SK-N-SH (cell line): ENCODE measurements at places on chromosomes 1 and 21.

- DNase-seq, result no peak
Measured at GRCh38 chr1:95003433-95003738, 69.4 kb downstream of the ALG14 start.

DNA sequence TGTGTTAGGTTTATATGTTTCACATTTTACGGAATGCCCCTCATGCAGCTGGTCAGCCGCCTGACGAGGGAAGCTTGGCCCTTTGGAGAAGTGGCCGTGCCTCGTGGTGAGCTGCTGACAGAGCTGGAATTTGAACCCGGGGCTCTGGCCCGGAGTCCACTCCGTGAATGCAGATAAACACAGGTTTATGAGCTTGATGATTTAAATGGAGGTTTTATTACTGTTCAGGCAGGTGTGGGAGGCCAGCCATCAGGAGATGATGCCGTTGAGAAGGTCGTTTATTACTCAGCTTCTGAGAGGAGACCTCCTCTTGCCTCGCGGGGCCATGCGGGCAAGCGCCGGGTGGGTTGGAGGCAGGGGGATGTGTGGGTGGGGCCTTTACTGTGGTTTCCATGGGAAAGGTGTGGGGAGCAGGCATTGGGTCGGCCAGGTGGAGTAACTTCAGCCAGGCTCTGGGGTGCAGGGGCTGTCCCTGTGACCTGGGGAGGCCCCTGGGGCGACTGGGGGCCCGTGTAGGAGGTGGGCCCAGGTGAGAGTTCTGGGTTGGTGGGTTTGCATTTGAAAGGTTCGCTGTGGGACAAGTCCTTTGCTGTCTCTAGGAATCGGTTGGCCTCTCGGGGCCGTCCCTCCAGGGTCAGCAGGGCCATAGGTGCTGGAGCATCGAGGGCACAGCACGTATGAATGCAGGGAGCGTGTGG is 22.0 kb downstream of the PRKCZ start:
- DNase-seq, result no peak

DNA sequence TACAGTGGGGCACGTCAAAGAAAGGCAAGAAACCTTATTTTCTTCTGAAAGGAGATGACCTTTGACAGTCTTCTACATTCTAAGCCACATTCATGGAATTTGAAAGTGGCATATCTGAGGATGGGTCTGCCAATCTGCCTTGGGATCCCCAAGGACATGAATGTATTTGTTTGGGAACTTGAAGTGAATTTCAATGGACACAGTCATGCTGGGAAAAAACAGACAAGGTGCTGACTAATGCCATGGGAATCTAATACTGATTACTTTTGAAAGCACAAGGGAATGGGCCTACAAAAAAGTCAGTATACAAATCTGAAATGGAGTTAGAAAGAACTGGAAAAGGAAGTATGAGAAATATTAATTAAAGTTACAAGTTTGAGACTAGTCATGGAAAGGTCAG is 128.8 kb downstream of the KCNJ6 start:
- DNase-seq, result no peak

- DNase-seq, result no peak
Measured at GRCh38 chr21:41725421-41726031, 41.3 kb downstream of the RIPK4 start.

DNA sequence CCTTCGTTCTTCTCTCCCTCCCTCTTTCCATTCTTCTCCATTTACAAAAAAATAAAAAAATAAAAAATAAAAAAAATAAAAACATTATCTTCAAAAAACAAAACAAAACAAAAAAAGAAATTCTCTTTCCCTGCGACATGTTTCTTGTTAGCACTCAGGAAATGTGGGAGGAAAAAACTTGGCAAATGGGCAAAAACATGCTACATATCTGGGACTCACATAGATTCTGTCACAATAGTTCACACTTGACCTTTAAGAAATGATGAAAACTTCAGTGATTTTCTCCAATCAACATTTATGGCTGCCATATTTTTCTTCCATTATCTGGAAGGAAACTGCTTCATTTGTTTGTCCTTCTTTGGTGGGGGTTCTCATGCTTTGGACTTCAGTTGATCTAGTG is 109.3 kb downstream of the PRKAB2 start:
- no peak for DNase-seq

- DNase-seq, result no peak
Measured at GRCh38 chr21:21019681-21020080, 21.5 kb downstream of the NCAM2 start.

GRCh38 chr1:22737374-22738068 is 26.9 kb downstream of the EPHB2 start:
- DNase-seq, result no peak

- no peak for DNase-seq
Measured at GRCh38 chr1:77990629-77991204, 11.8 kb upstream of the FUBP1 start.

- peak; percentile 26 for DNase-seq
Measured at GRCh38 chr1:50750021-50750619, 209.9 kb downstream of the FAF1 start.

DNA sequence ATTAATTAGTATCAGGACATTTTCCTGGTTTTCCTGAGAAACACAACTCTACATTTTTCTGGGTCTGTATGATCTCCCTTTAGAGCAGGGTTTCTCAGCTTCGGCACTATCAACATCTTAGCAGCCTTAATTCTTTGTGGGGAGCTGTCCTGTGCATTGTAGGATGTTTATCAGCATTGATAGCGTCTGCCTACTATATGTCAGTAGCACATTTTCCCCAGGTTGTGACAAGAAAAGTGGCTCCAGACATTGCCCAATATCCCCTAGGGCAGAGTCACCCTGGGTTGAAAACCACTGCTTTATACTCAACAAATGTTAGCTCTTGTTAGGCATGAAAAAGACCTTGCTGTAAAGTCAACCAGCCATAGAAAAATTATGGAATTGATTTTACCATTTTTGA is 195.1 kb upstream of the FMN2 start:
- DNase-seq, result peak; percentile 37

DNA sequence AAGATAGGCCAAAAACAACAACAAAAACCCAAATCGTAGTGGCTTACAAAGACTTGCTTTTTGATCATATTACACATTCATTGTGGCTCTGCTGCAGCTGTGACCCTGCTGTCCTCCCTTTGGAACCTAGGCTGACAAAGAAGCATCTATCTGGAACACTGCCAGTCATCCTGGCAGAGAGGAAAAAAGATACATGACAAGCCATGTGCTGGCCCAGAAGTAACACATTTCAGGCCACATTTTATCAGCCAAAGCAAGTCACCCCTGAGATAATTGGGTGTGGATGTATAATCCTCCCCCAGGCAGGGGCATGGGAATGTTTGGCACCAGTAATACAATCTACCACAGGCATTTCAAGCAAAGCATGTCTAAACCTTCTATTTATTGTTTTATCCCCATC is 37.2 kb upstream of the AGO1 start:
- peak; percentile 39 for DNase-seq

GRCh38 chr1:30984165-30984889 is 75.8 kb upstream of the SDC3 start:
- DNase-seq, result no peak

DNA sequence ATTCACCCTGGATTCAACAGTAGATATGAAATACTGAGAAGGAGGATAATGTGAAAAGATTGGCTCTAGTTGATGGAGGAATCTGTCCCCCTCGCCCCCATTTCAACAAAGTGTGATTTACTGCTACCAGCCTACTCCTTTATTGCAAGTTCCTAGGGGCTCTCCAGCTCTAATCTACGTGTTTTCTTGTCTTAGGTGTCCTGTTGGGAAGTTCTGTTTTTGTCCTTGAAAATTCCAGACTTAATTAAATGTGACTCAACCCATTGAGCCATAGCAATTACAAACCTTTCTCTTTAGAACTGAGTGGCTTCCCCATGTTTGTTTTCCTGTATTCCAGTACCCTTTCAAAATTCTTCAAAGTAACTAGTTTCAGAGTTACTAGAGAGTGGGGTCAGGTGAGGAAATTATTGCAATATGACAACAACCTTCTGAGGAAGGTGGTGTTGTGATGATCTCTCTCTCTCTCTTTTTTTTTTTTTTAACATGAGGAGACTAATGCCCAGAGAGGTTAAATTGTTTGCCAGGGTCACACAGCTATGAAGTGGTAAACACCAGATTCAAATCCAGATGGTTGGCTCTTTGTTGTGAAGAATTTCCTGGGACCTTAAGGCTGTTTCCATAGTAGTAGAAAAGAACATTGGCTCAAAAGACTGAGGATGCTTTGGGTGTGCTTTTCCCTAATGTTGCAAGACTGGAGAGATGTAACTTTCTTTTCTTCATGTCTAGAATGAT is 3.5 kb downstream of the RGL1 start:
- no peak for DNase-seq

DNA sequence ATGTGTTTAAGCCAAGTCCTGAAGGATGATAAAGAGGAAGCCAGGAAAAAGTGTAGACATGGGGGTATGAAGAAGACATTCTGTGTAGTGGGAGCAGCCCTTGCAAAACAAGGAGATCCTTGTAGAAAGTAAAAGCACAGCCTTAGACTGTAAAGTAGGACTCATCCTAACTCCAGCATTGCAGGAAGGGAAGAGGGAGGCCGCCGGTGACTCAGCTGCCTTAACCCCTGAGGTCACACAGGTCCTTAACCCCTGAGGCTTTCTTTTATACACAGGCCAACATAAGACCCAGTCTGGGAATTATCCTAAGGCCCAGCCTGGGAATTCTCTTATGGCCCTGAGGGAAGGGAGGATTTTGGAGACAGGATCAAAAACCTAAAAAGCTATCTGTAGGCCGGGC is 18.0 kb downstream of the PGM1 start:
- no peak for DNase-seq

DNA sequence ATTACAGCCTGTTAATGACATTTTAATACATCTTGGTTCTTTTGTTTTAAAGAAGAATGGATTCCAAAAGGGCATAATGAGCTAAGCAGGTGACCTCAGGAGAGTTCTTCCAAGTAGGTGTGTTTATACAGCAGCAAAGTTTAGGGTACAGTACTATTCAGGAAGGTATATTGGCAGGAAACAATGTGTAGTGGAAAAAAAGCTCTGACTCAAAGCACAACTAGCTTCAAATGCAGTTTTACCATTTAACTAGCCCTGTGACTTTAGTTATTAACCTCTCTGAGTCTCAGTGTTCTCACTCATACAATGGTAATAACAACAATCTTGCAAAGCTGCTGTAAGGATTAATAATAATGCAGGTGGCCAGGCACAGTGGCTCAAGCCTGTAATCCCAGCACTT is 29.9 kb downstream of the FAF1 start:
- no peak for DNase-seq

GRCh38 chr1:17986156-17986555 is 121.4 kb upstream of the IGSF21 start:
- DNase-seq, result no peak

- peak; percentile 51 for DNase-seq
Measured at GRCh38 chr1:235972311-235972689, 92.6 kb downstream of the NID1 start.

GRCh38 chr1:34759503-34760357 is at the start of gene GJB4:
TSS of gene GJB4 (plus strand) at chr1:34759740. CDS start at chr1:34761255, 1,515 bp downstream.
- DNase-seq, result no peak

- DNase-seq, result no peak
Measured at GRCh38 chr1:83763361-83764095, 235.4 kb downstream of the TTLL7 start.

DNA sequence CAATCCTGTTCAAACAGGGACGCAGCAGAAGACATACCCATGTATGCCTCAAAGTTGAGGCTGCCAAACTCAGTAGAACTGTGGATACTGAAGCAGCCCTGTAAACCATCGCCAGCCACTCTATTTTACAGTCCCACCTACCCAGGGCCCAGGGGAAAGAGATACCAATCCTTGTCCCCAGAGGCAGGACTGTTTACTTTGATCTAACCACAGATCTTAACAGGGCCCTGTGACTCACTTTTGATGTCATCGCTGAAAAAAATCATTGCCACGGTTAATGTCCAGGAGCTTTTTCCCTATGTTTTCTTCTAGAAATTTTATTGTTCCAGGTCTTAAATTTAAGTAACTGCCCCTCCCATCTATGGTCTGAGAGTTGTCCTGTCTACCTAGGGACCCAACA is 538.4 kb upstream of the NCAM2 start:
- DNase-seq, result no peak

GRCh38 chr1:111833334-111833733 is 77.6 kb downstream of the DDX20 start:
- DNase-seq, result no peak

- no peak for DNase-seq
Measured at GRCh38 chr1:66778266-66778665, 22.8 kb downstream of the INSL5 start.

DNA sequence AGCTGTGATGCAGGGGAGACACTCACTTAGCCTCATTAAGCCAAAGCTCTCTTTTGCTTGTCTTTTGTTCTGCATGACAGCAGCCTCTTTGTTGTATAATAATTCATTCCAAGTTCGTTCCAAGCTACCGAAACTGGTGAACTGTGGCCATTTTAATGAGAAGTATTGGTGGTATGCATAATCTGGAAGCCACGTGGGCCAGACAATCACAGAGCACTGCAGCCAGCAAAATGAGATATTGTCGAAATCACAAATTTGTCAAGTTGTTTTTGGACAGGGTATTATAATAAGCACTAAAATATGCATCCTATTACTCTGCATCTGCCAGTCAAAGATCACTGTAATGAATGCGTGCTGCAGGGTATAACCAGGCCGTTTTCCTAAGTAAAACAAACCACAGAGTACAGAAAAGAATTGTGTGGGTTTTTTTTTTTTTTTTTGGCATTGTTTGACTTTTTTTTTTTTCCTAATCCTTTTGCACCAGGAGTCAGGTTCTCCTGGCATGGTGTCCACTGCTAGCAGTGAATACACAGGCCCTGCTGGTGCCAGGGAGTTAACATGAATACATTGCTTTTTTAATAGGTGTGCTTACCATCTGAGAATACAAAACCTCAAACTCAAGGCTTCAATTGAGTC is 423.9 kb downstream of the PTBP2 start:
- no peak for DNase-seq

DNA sequence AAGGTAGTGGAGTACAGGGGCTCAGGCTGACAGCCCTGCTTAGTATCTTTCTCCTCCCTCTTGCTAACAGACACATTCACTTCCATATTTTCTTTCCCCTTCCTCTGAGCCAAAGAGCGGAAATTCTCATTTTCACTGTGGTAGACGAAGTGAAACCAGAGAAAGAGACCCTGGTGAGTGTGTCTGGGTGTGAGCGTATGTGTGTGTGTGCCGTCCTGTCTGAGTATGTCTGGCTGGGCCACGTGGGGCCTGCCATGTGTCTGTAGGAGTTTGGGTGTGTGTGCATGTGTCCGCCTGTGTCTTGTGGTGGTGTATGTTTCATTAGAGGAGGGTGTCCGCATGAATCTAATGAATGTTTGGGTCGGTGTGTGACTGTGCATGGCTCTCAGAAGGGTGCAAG is 1.7 kb downstream of the COL8A2 start:
- no peak for DNase-seq

- no peak for DNase-seq
Measured at GRCh38 chr1:99123936-99124335, 119.3 kb upstream of the PLPPR5 start.

DNA sequence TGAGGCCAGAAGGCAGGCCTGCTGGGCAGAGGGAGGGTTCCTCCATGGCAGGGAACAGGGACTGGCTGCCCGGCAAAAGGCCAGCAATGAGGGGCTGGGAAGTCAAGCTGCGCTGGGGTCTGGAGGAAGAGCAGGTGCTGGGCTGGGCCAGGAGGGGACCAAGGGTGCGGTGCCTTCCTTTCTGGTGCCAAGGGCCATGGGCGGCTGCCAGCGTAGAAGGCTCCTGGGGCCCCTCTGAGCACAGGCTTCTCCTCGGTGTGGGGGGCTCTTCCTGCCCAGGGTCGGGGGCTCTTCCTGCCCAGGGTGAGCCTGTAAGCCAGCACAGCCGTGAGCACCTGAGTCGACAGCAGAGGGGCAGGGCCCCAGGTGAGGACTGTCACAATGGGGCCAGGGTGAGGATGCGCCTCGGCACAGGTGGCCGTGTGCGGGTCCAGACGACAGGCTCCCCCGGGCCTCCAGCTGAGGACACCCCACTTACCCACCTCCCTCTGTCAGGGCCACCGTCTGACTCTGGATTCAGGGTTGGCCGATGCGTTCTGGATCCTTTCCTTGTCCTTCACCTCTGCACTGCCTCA is 10.7 kb upstream of the DNMT3L start:
- DNase-seq, result no peak
